ENCODE measurements at places on chromosomes 2 and 18.

- DNase-seq: no peak
Measured at GRCh38 chr2:169757356-169757755, 23.7 kb downstream of the KLHL23 start.

DNA sequence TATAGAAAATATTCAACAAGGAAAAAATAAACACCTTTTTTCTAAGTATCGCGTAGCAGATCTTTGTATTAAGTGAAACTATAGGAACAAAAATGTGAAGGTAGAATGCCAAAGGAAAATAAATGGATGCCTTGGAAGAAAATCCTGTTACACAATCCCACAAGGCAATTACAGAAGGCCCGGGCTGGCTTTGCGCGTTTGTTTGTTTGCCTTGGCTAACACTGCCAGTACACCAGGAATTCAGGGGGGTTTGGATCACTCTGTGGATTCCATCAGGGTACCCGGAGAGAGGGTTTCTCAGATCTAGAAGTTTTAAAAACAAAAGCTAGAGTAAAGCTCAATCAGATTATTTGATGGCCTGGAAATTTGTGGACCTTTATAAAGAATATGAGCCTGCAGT is 478.3 kb downstream of the FBXO15 start:
- DNase-seq: peak; percentile 87

GRCh38 chr2:152475982-152476381 is 141.0 kb downstream of the FMNL2 start:
- no peak for DNase-seq

- no peak for DNase-seq
Measured at GRCh38 chr2:20468549-20469500, 22.0 kb downstream of the RHOB start.

DNA sequence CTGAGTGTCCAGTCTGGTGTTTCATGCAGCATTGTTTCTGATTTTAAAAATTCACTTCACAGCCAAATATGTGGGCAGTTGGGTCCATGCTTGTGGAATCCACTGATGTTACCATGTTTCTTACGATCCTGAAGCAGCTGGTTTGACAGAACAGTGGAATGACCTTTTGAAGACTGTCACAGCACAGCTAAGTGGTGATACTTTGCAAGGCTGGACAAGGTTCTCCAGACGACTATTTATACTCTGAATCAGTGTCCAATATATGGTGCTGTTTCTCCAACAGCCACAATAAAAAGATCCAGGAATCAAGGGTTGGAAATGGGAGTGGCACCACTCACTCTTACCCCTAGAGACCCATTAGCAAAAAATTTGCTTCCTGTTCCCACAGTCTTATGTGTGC is 577.4 kb upstream of the RAB6C start:
- no peak for DNase-seq

DNA sequence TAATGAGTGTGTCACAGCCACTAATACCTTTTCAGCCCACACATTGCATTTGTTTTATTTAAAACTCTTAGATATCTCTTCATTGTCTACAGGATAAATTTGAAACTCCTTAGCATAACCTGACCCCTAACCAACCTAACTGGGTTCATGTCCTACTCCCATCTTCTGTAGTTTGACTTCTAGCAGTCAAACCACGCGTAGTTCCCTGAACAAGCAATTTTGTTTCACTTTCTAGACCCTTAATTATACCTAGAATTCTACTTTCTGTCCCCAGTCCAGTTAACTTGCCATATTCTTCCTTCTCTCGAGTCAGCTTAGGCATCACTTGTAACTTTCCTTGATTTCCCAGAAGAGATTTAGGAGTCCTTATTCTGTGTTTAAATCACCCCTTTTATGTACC is 55.1 kb downstream of the RBBP8 start:
- no peak for DNase-seq

DNA sequence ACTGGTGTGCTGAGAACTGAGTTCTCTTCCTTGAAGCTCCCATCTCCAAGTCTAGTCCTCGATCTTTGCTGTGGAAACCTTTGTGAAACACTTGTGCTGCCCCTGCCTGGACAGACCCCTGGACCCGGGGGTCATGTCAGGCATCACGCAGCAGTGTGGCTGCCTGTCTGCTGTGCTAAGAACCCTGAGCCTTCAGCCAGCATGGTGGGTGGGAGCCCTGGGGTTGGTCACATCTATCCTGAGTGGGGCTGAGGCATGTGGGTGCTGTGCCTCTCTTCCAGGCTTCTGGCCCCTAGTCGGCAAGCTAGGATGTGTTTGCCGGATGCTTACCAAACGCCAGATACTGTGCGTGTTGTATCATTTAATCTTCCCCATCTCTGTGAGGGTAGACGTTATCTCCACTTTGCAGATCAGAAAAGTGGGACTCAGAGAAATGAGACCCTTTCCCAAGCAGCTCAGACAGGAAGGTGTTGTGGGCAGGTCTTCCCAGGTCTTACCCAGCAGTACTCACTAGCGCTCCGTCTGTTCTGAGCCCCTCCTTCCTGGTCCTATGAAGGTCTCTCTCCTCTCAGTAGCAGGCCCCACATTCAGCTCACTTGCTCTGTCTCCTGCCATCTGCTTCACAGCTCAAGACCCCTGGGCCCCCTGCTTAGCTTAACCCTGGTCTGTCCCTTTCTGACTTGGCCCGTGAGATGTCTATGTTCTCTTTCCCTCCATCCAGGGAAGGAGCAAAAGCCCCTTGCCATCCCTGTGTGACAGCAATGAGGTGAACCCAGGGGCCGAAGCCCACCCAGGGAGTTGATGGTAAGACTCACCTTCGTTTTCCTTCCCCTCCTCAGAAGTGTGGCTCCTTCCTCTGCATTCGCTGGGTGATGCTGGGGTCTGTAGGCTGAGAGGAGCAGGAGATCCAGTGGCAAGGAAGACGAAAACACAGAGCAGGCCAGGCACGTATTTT is 242.8 kb downstream of the FAM210A start:
- no peak for DNase-seq

DNA sequence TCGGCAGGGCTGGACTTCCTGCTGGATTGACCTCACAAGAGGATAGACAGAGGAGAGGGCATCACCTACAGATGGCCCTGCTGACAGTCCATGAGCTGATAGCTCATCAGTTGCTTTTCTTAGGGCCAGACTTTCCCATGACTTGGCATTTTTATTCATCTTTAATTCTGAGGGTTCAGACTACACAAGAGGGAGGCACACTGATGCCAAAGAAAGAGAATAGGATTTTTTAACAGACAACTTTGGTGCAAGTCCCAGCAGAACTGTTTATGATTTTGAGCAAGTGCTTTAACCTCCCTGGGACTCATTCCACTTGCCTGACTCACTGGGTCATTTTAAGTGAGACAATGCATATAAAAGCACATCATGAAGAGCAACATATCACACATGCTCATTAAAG is 299.2 kb downstream of the INSIG2 start:
- DNase-seq: peak; percentile 64

- DNase-seq: no peak
Measured at GRCh38 chr2:19674051-19675002, 227.5 kb downstream of the TTC32 start.

DNA sequence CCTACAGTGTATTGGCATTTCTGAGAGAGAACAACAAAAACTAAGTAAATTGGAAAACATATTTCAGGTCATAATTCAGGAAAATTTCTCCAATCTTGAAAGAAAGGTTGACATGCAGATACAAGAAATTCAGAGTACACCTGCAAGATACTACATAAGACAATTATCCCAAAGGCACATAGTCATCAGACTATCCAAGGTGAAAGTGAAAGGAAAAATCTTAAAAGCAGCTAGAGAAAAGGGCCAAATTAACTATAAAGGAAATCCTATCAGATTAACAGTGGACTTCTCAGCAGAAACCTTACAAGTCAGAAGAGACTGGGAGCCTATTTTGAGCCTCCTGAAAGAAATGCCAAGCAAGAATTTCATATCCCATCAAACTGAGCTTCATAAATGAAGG is 449.0 kb upstream of the MMADHC start:
- DNase-seq: no peak

- DNase-seq: no peak
Measured at GRCh38 chr18:12057419-12058039, 36.1 kb upstream of the ANKRD62 start.

- DNase-seq: no peak
Measured at GRCh38 chr18:22739061-22739642, 194.0 kb upstream of the RBBP8 start.

DNA sequence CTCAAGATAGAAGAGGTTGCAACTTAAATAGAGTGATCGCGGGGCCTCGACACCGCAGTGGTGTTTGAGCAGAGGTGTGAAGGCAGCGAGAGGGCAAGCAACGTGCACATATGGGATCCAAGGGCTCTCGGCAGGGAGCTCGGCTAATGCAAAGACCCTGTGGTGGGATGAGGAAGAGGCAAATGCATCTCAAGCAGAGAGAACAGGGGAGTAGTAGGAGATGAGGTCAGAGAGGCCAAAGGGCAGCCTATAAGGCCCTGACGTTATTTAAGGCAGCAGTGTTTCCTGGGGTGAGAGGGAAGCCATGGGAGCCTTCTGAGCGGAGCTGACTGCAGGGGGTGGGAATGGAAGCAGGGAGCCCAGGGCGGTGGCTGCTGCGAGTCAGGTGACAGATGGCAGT is 74.5 kb downstream of the MRPS9 start:
- DNase-seq: no peak

DNA sequence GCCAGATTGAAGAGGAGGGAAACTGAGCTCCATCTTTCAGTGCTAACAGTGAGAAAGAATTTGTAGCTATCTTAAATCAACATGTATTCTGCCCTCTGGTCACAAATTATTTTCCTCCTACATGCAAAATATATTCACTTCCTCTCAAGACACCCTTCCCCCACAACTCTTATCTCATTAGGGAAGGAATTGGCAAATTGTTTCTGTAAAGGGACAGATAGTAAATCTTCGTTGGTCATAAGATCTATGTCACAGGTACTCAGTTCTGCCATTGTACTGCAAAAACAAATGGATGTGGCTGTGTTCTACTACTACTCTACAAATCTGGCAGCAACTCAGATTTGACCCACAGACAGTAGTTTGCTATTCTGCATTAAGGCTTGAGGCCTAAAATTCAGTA is 53.0 kb upstream of the CYP20A1 start:
- no peak for DNase-seq

DNA sequence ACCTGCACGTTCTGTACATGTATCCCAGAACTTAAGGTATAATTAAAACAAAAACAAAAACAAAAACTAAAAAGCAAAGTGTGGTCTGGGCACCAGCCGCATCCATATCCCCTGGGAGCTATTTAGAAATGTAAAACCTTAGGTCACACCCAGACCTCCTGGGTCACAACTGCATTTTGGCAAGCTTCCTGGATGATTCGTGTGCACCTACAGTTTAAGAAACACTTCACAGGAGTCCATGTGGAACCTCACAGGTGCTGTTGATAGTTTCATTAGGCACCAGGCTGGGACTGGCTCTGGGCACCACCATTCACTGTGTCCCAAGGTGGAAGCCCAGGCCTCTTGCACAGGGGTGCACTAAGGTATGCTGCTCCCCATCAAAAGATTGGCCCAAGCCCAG is 103.6 kb upstream of the BOD1L2 start:
- peak; percentile 2 for DNase-seq

- DNase-seq: no peak
Measured at GRCh38 chr2:239865059-239865639, 160.0 kb downstream of the NDUFA10 start.

DNA sequence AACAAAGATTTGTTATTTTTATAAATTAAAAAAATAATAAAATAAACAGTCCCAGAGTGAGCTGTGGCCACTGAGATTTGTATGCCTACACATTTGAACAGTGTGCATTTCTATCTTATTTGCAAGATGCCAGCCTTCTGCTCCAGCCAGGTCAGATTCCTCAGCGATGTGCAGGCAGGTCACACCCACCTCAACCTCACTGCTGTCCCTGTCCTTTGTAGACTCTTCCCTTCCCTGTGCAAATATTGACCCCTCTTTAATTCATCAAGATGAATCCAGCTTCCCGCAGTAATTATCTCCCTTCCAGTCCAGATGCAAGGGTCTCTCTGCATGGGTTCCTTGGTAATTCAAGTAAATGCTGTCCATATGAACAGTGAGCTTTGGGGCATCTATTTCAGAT is 256.2 kb downstream of the PIEZO2 start:
- DNase-seq: no peak

- DNase-seq: no peak
Measured at GRCh38 chr18:76467371-76468190, 27.5 kb downstream of the ZNF516 start.

GRCh38 chr18:49359732-49360444 is 100.6 kb downstream of the DYM start:
- DNase-seq: no peak

GRCh38 chr2:195608768-195609454 is 48.1 kb upstream of the SLC39A10 start:
- no peak for DNase-seq

- DNase-seq: no peak
Measured at GRCh38 chr2:217932803-217933616, 69.8 kb downstream of the TNS1 start.

DNA sequence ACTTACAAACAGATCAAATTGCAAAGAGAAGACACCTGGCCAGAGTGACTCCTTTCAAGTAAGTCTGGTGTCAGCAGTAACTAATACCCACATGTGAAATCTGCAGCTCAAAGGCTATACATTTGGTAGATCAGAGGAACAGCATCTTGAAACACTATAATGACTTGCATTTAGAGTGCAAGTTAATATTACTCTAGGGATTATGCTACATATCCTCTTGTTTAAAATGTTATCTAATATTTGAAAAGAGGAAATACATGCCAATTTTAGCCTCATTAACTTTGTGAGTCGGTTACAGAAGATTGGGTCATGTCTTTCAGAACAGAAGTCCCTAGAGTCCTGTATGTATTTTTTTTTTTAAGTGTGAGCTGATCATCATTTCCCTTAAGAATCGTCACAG is 15.2 kb downstream of the LANCL1 start:
- DNase-seq: no peak
